Foreskin melanocyte (primary cell): ENCODE measurements at places on chromosomes 3 and 15.

GRCh38 chr3:87498358-87499080 is 222.1 kb upstream of the POU1F1 start:
- no peak for DNase-seq

GRCh38 chr3:62614527-62614926 is 241.2 kb upstream of the FEZF2 start:
- DNase-seq, result no peak

DNA sequence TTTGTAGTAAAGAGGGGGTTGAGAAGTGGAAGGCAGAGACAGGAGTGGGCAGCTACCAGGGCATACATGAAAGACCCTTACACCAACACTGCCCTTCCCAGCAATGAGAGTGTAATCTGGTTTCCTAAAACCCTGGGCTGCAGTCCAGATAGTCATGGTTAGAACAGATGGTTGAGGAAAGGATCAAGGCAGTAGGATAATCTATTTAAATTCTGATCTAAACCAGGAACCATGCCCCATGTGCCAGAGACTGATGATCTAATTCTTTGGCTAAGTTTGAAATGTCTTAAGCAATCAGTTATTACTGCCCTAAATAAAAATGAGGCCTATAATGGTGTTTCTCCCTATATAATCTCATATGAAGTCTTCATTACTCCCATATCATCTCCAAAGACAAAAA is 59.6 kb downstream of the PRTG start:
- DNase-seq, result no peak

DNA sequence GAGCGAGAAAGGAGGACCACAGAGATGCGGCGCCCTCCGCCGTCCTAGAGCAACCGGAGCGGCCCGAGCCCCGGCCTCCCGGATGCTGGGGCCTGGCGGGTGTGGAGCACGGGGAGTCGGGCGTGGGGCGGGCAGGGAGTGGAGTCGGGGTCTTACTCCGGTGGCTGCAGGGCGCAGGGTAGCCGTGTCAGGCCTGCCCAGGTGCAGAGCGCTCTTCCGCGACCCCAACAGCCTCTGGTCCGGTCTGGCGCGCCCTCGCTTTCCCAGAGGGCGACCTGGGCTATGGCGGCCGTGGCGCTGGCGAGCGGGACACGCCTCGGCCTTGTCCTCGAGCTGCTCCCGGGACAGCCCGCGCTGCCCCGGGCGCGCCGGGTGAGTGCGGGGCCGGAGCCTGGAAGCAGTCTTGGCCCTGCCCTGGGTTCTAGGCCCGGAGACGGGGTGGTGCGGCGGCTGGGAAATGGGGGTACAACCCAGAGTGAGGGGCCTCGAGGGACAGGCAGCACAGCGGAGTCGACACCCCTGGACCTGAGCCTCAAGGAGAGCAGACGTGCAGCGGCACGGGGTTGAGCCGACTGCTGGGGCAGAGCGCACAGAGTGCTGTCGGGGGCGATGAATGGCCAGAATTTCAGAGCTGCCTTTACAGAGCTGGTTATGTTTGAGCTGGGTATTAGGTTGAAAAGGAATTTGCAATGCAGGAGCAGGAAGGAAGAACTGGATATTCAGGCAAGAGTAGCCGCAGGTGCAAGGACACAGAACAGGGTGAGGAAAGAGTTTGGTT is at the start of gene ZNF662:
Gene ZNF662 (plus strand): TSS at position 73 of the 778 bp plus-strand sequence. CDS start 1,973 bp downstream, outside the sequence.
- DNase-seq, result no peak

DNA sequence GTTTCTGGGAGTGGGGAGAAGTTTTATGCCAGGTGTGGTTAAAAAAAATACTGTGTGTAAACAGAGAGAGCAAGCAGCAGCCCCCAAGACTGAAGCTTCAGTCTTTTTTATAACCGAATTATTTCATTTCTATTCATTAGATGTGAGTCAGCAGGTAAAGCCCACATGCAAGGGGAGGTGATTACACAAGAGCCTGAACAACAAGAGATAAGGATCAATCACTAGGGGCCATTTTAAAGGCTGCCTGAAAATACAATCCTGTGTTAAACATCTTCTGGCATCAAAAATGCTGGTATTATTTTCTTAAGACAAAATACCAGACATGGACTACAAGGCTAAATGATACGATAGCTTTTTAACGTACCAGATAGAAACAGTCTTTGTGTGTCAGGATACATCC is 217.3 kb downstream of the SUCLG2 start:
- DNase-seq, result no peak

DNA sequence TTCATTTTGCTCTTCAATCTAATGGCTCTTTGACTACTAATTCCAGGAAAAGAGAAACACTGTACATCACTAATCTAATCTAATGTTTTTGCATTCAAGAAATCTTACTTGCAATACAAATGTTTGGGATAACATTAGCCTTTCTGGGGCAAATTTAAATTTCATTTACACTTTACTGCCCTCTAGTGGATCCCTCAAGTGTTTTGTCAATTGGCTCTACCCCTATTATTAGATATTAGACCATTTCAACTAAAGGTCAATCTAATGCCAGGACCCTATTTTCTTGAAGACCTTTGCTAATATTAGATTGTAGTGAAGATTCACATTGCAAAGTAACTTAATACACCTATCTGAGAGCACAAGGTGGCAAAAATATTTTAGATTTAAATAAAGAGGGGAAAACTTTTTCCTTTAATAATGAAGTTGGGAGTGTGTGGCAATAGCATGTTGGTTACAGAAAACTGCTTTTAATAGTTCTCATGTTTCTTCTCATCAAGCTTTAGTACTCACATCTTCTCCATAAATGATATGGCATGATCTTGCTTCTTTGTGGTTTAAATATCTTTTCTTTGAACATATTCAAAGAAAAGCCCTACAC is 5.0 kb downstream of the C2CD4A start:
- no peak for DNase-seq

- DNase-seq, result no peak
These were observed 58.3 kb downstream of the TMCC1 start for GRCh38 chr3:129835198-129835597.

GRCh38 chr3:162328649-162329048 is 832.0 kb downstream of the OTOL1 start:
- no peak for DNase-seq
